ENCODE measurements at places on chromosomes 12 and 14.

- DNase-seq = no peak
Measured at GRCh38 chr12:104083769-104084475, 19.6 kb downstream of the HCFC2 start.

DNA sequence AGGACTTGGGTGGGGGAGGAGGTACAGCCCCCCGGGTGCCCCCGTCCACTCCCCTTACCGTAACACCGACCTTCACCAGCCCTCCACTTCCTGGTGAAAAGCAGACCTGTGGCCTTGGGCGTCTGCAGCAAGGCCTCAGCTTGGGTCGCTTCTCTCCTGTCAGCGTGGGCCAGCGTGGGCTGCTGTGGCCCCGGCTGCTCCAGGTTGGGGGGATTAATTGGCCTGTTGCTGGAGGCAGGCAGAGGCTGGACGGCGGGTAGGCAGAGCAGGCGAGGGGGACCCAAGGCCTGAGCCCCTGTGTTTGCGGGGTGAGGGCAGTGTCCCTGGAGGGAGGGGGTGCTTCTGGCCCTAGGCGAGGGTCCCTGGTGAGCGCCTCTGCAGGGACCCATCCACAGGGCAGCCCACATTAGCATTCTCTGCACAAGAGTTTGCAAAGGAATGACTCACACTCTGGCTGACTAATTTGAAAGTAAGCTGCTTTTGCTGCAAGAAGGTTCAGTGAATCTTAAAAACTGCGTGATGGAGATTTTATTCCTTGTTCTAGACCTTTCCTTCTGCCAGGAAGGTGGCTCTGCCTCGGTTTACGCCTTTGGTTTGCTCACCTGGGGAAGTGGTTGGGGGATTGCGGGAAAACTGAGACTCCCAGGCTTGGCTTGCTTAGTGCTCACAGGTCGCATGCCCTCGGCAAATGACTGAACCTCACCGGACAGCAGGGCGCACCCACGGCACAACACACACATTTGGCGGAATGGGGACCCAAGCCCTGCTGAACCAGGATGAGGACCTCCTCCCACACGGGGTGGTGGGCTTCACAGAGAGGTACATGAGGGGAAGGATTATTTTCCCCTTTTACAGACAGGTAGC, 37.9 kb upstream of the DLK1 start:
- no peak for DNase-seq

GRCh38 chr12:43102546-43103264, 449.3 kb downstream of the ADAMTS20 start:
- DNase-seq = no peak

DNA sequence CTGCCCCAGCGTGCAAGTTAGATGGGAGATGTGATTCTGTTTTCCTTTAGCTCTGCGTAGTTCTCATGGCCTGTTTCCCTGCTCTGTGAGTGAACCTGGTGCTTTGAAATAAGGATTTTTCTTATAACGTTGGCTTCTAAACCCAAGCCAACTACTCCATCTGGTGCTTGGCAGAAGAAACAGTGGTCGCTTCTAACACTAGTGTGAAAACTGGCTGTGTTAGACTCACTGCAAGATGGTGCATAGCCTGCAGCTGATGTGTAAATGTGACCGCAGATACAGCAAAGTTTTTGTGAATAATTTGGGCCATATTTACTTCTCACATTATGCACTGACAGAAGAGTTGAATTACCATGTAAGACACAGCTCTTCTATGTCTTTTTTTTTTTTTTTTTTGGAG, 12.2 kb downstream of the GTF2H3 start:
- no peak for DNase-seq

DNA sequence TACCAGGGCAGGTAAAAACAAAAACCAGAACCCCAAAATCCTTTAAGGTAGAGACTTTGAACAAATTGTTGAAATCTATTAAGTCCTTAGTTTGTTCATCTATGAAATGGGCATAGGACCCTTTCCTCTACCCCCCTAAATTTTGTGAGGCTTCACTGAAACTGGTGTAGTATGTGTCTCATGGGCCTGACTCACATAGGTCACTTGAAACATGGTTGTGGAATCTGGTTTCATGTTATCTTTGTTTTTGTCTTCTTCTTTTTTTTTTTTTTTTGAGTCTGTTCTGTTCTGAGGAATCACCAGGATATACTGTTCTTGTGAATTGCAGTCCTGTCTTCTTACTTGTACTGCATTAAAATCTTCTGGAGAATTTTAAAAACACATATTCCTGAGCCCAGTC, 202.2 kb downstream of the KTN1 start:
- no peak for DNase-seq

DNA sequence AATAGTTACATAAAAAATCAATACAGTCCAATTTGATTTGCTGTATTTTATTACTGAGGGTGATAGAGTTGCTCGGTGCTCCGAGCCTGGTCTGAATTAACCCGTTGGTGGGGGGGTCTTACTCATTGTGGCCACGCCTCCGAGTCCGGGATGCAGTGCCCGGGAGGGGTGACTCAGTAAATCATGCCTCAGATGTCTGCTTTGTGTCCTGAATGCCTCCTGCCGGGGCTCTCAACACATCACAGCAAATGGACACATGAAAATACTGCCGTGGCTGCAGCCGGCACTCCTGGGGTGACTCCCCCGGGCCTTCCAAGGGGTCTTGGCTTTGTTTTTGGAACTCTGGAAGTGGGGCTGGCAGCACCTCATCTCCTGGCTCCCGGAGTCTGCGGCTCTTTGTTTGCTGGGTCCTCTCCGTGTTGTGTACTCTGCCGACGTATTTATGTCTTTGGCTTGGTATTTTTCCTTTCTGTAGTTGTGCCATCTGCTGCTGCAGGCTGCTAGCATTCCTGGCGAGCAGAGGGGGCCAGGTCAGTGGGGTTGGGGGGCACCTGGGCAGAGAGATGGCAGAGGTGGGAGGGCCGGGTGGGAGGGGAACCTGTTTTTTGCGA, 129.0 kb downstream of the AACS start:
- no peak for DNase-seq
